ENCODE measurements at places on chromosomes 3 and 15. TPM values are rescaled to one million over a fixed set of nuclear protein-coding genes. Genes with fewer than 3 reads are reported as not detected.

GRCh38 chr15:82312586-82313349 lies 36.5 kb downstream of the GOLGA6L10 start:
- DNase-seq: no peak
- no peaks in the 10 kb centered on the region for H3K27me3 ChIP-seq
- H3K4me3 ChIP-seq: no peak overlapping the region
- H3K27ac ChIP-seq: no peak overlapping the region
- H3K4me1 ChIP-seq: no peaks in the 10 kb centered on the region
- no peaks in the 10 kb centered on the region for H3K36me3 ChIP-seq

- H3K27ac ChIP-seq: no peak overlapping the region
- no peak for DNase-seq
- H3K27me3 ChIP-seq: no peaks in the 10 kb centered on the region
These were observed 25.8 kb downstream of the AQP9 start for GRCh38 chr15:58163985-58164384.

DNA sequence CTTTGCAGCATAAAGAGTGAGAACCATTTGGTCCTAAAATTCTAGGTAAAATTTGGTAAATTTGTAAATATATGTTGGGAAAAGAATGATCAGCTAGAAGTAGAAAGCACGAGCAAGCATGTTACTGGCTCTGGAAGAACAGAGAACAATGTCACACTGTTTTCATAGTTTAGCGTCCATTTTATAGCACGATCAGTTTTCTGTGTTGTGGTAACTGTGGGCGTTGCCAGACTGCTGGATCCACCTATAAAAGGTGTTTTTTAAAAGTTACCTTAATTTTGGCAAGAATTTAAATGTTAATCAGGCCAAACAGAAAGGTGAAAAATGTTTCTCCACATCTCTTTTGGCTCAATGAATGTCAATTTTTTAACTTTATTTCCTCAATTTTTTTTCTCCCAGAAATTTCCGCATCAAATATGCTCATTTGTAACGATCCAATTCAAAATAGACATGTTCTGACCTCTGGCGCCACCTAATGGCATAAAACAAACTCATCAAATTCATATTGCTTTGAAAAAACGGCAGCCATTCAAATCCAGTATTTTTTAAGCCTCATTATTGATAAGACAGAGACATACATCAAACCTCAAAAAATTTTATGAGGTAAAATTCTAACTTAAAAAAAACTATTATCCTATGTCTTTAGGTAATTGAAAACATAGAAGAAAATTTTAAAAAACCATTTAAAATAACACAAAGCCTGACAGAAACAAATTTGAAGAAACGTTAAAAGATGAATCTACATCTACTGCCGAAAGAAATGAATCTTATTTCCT lies 5.5 kb upstream of the GP5 start:
- peaks cover 4% of the 10 kb centered on the region for H3K27me3 ChIP-seq
- no peaks in the 10 kb centered on the region for H3K4me1 ChIP-seq
- no peak overlapping the region for H3K27ac ChIP-seq
- no peak overlapping the region for H3K4me3 ChIP-seq
- DNase-seq: no peak

DNA sequence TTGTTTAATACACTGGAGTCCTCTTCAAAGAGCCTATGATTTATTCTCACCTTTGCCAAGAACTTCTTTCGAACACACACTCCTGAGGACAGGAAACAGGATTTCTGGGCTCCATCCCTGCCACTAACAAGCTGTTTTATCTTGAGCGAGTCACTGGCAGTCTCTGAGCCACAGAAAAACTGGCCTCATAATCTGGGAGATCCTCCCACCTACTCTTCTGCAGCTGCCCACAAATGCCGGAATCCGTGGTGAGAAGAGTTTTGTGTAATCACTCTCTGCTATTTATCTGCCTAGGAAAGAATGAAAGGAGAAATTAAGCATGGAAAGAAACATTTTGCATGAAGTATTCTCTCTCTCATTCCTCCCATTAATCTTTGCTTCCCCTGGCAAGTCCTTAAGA lies 172.0 kb upstream of the TRIM42 start:
- DNase-seq: no peak
- H3K4me3 ChIP-seq: no peak overlapping the region
- H3K27me3 ChIP-seq: no peaks in the 10 kb centered on the region
- no peak overlapping the region for H3K27ac ChIP-seq

DNA sequence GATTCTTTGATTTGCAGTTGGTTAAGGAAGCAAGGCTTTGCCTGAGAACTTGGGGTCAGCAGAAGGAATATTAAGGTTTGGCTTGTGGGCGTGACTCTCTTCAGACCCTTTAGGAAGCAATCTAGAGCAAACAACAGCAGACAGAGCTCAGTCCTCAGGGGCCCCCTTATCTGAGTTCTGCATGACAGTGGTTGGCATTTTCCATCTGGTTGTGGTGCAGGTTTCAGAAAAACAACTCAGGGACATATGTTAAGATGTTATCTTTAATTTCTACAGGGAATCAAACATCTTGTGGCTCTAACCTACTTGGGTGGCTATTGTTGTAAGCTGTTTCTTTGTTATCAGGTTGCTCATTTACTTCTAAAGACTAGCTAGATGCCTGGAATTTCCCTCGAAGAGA lies 141.4 kb downstream of the VPS8 start:
- H3K27ac ChIP-seq: no peak overlapping the region
- no peaks in the 10 kb centered on the region for H3K4me1 ChIP-seq
- H3K27me3 ChIP-seq: no peaks in the 10 kb centered on the region
- DNase-seq: no peak
- H3K4me3 ChIP-seq: no peak overlapping the region

DNA sequence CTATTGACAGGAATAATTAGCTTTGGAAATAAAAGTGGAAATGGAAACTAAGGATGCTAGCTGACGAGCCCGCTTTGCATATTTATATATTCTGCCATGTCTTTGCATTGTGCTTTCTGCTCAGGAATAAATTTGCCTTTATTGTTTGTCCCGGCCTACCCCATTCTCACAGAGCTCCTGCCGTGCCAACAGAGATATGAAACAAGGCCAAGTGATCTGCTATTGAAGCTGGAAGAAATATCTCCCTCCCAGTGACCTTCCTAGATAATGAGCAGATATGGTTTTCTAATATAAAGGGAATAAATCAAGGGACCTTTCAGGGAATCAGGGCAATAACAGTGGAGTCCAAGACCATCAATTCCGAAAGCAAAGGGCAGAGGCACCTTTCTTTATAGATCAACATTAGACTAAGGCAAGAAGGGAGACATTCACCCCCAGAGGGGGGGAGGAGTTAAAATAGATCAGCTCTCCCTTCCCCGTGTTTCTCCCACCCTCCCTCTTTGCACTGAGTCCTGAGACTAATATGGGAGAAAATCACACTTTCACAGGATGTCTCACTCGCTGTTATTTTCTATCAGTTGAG lies 664.6 kb downstream of the AGBL1 start:
- no peak overlapping the region for H3K27ac ChIP-seq
- no peaks in the 10 kb centered on the region for H3K4me1 ChIP-seq
- H3K4me3 ChIP-seq: no peak overlapping the region
- no peaks in the 10 kb centered on the region for H3K27me3 ChIP-seq

GRCh38 chr15:85475317-85475701 lies 94.9 kb downstream of the AKAP13 start:
- H3K4me3 ChIP-seq: no peak overlapping the region
- DNase-seq: no peak
- H3K27ac ChIP-seq: no peak overlapping the region
- no peaks in the 10 kb centered on the region for H3K36me3 ChIP-seq
- H3K4me1 ChIP-seq: peaks cover 16% of the 10 kb centered on the region

DNA sequence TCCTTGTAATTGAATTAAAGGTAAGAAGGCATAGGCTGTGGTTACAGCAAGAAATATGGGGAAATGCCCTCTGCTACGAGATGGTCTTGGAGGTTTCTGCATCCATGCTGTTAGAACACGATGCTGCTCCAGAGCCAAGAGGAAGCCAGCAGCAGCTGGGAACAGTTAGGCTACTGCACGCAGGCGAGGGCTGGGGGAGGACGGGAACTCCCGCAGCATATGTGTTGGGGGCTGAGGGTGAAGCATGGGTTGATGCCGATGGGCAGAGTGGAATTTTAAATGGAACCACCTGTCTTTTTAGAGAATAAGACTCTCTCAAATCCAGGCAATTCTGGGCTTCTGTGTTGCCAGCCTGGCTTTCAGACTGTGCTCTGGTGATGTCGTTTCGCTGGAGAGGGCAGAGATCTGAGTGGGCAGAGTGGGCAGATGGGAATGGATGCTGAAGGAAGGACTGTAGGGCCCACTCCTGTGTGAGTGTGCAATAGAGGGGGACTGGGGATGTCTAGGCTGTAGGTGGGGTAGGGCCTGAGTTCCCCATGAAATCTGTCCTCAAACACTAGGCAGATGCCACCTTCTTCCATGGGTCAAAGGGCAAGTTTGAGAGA lies 417.0 kb upstream of the TPM1 start:
- H3K27ac ChIP-seq: peak overlapping the region; percentile 24
- H3K36me3 ChIP-seq: no peaks in the 10 kb centered on the region
- peaks cover 37% of the 10 kb centered on the region for H3K4me1 ChIP-seq
- DNase-seq: no peak
- no peak overlapping the region for H3K4me3 ChIP-seq

DNA sequence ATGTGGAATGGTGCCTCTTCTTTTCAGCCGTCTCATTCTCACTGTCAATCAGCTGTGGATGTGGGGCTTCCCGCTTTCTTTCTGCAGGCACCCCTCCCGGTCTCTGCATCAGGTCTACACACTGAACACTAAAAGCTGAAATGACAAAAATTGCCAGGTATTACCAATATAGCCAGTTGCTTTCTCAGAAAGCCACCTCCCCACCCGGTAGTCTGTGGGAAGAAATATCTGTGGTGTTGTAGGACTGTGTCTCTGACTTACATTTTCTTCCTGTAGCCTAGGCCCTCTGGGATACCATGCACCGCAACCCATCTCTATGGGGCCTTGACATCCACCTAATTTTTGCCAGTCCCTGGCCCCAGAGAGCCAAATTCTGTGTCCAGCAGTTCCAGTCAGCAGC lies 19.2 kb upstream of the EPHB1 start:
- H3K4me1 ChIP-seq: no peaks in the 10 kb centered on the region
- no peak overlapping the region for H3K27ac ChIP-seq
- no peaks in the 10 kb centered on the region for H3K27me3 ChIP-seq
- no peaks in the 10 kb centered on the region for H3K36me3 ChIP-seq

GRCh38 chr3:195010551-195011100 lies 260.3 kb downstream of the XXYLT1 start:
- DNase-seq: no peak
- H3K27ac ChIP-seq: no peak overlapping the region
- H3K4me3 ChIP-seq: no peak overlapping the region
- H3K36me3 ChIP-seq: no peaks in the 10 kb centered on the region
- no peaks in the 10 kb centered on the region for H3K27me3 ChIP-seq
- no peaks in the 10 kb centered on the region for H3K4me1 ChIP-seq

GRCh38 chr3:55647670-55648069 lies 160.6 kb upstream of the WNT5A start:
- H3K27ac ChIP-seq: no peak overlapping the region
- H3K4me3 ChIP-seq: no peak overlapping the region
- H3K36me3 ChIP-seq: no peaks in the 10 kb centered on the region
- H3K4me1 ChIP-seq: no peaks in the 10 kb centered on the region
- no peak for DNase-seq

GRCh38 chr3:70973558-70973957 lies 610.0 kb downstream of the FOXP1 start:
- DNase-seq: no peak
- no peak overlapping the region for H3K27ac ChIP-seq
- no peak overlapping the region for H3K4me3 ChIP-seq
- H3K4me1 ChIP-seq: no peaks in the 10 kb centered on the region

GRCh38 chr15:73930371-73930770 lies 4.1 kb downstream of the LOXL1 start:
- H3K27ac ChIP-seq: no peak overlapping the region
- DNase-seq: peak; percentile 68
- no peak overlapping the region for H3K4me3 ChIP-seq
- H3K27me3 ChIP-seq: no peaks in the 10 kb centered on the region
- H3K36me3 ChIP-seq: no peaks in the 10 kb centered on the region

GRCh38 chr3:173653781-173654180 lies 256.2 kb downstream of the NLGN1 start:
- no peaks in the 10 kb centered on the region for H3K4me1 ChIP-seq
- H3K27ac ChIP-seq: no peak overlapping the region
- H3K4me3 ChIP-seq: no peak overlapping the region
- no peaks in the 10 kb centered on the region for H3K36me3 ChIP-seq
- H3K27me3 ChIP-seq: no peaks in the 10 kb centered on the region

DNA sequence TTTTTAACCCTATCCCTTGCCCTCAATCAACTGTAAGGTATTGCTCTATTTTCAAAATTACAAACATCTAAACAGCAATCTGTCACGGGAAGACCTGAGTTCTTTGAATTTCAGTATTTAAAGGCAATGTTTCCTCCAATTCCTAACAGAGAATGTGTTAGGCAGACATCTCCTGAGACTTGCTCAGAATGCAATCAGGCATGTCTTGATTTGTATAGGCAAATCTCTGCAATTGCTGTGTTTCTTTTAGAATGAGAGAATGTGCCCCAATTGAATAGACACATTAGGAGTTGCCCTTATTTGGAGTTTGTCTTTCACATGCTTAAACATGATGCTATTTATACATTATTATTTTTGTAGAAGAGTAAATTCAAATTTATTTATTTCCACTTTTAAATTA lies 205.6 kb downstream of the CADM2 start:
- no peak overlapping the region for H3K4me3 ChIP-seq
- DNase-seq: no peak
- H3K4me1 ChIP-seq: no peaks in the 10 kb centered on the region
- no peaks in the 10 kb centered on the region for H3K27me3 ChIP-seq
- no peak overlapping the region for H3K27ac ChIP-seq

DNA sequence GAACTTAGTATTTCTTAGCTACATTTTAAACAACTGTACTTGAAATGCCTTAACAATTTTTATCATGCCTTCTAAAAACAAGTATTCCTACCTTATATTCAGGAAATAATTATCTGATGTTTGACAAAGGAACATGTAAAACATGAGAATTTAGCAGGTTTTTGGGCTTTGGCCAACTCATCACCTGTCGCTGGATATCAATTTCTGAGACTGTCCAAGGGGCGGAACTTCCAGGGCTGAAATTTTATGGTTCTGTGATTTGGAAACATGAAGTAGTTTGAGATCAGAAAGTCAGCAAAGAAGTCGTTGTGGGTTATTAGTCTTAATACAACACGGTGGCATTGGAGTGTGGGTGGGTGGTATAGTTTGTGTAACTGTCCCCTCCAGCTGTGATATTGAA lies 282.2 kb upstream of the LRRN1 start:
- DNase-seq: no peak
- no peak overlapping the region for H3K4me3 ChIP-seq
- no peaks in the 10 kb centered on the region for H3K36me3 ChIP-seq
- H3K27me3 ChIP-seq: no peaks in the 10 kb centered on the region

The CRABP1 gene
- not detected for total RNA-seq

The ZMAT3 gene
- 6.7 TPM for total RNA-seq

The ZKSCAN7 gene
- 2.1 TPM for total RNA-seq

The GOLGA8G gene
- total RNA-seq: not detected

The CAPN3 gene
- total RNA-seq: 216 TPM

The ACTRT3 gene
- 0.75 TPM for total RNA-seq

The BHLHE40 gene
- 77.6 TPM for total RNA-seq
